ENCODE measurements at places on chromosomes 16 and 17. TPM values are rescaled to one million over a fixed set of nuclear protein-coding genes. Genes with fewer than 3 reads are reported as not detected.

DNA sequence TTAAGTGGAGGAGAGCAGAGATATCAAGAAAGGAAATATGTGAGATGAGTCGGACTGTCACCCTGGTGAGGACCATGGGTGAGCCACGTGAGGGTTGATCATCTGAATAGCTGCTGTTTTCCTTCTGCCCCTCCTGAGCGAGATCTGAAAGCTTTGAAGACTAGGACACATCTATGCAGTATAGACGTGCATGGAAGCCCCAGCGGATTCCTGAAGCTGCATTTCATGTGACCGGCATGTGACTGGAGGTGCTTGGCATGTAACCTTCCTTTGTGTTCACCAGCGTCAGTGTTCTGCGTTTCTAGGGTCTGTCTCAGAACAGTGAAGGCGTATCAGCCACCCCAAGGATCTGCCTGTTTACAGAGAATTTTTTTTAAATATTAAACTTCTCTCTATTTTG, 75.1 kb downstream of the MSI2 start:
- no peak for DNase-seq

DNA sequence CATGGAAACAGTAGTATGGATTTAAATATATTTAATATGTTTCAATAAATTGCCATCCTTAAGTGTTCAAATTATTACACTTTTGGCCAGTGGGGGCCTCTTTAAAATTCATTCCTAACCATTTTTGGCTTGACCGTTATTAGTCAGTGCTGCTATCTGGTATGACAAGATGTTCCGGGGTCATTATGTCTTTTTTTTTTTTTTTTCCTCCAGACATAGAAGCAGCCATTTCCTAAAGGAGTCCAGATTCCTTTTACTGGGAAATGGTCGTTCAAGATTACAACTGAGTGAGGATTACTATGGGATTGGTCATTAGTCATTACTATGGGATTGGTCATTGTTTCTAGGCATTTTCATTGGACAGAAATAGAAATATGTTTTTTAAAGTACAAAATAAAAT, 53.4 kb downstream of the NF1 start:
- DNase-seq = no peak

GRCh38 chr16:76956394-76956793, 234.6 kb upstream of the MON1B start:
- DNase-seq = no peak

- no peak for DNase-seq
Measured at GRCh38 chr17:67585077-67585602, 132.6 kb upstream of the NOL11 start.

The NOG gene
- polyA plus RNA-seq = 0.04 TPM

The HIGD1B gene
- 1.7 TPM for polyA plus RNA-seq

DNA sequence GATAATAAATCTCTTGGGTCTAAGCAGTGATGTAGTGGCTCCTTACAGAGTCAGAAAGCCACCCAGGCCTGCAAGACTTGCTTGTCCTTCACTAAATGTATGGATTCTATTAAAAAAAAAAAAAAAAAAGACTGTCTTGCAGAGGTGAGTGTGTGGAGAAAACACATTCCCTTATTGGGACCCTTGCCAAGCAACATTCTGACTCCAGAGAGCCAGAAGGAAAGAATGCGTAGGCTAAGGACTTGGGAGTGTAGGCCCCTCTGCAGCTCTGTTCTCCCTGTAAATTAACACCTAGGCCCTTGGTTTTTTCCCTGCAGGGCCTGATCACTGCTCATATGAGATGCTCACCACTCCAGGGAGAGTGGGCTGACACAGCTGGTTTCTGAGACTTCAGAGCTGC, 17.8 kb downstream of the SCPEP1 start:
- DNase-seq = no peak

- no peak for DNase-seq
Measured at GRCh38 chr16:9595393-9595792, 503.9 kb downstream of the HAPSTR1 start.

DNA sequence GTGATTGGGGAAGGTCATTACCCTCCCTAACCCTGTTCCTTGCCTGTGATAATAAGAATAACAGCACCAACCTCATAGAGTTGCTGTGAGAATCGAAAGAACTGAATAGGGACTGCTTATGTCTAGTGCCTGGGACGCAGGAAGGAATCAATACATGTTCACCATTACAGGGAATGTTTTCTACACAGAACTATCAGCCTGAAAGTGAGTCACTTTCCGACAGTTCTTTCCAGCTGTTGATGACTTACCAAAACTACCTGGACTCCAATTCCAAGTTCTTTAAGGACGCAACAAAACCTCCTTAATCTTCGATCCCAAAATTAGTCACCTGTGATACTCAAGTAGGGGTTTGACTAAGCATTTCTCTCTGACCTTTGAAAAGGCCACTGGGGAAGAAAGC, 29.4 kb downstream of the ZNF423 start:
- DNase-seq = no peak

The IL32 gene
- polyA plus RNA-seq = 277 TPM

DNA sequence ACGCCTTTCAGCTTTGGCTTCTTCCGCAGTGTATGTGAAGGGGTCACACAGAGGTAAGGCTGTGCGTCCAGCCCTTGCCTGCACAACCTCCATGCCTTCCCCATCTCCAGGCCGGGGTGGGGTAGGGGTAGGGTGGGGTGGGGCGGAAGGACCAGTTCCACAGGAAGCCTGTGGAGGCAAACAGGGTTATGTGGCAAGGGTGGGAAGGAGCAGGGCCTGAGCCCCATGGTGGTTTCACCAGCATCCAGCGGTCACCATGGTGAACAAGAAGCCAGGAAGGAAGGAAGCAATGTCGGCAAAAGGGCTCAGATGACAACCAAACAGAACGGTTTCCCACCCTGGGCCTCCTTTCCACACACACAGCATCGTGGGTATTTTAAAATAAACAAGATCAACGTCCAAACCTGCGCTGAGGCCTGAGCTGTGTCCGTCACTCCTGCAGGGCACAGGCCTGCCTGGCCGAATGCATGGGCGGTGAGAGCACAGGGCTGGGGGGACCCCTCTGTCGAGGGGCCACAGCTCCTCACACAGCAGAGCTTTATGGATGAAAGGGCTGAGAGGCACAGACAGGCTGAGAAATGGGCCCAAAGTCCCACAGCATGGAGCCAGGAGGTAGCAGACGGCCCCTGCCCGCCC, 80.5 kb downstream of the ZNF778 start:
- DNase-seq = no peak

GRCh38 chr17:21382560-21383495, 6.7 kb downstream of the KCNJ12 start:
- no peak for DNase-seq

- no peak for DNase-seq
Measured at GRCh38 chr16:583470-583814, 6.4 kb upstream of the RAB40C start.

- no peak for DNase-seq
Measured at GRCh38 chr16:66503030-66503429, 46.9 kb downstream of the TK2 start.

The CACNG3 gene
- polyA plus RNA-seq = not detected

GRCh38 chr17:8447799-8448198, 12.1 kb downstream of the NDEL1 start:
- DNase-seq = no peak

DNA sequence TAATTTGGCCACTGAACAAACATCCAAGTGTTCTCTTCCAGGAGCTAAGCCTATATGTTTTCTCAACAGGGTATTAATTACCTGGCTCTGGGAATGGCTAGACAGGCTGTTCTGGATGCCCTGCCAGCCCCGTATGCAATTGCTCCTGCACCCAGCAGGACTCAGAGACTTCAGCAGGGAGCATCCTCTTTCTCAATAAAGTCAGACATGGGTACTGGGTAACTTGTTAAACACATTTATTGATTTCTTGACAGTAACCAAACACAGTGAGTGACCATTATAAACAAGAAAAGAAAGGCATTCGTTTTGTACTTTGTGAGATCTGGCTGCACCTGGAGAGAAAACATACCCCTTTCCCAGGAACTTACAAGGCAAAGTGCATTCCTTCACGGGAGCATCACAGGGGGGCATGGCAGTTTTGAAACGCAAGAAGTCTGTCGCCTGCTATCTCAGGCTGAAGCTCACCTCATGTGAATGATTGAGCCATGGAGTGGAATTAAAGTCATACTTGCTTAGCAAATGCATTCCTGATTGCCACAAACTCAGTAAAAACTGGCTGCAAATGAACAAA, 369.8 kb downstream of the UTP18 start:
- DNase-seq = no peak

GRCh38 chr17:55756689-55757088, 5.8 kb downstream of the PCTP start:
- DNase-seq = no peak

- DNase-seq = peak; percentile 82
Measured at GRCh38 chr17:45293413-45294211, 23.2 kb downstream of the MAP3K14 start.

The DPEP3 gene
- 0.26 TPM for polyA plus RNA-seq

The NAGPA gene
- polyA plus RNA-seq = 11.8 TPM

GRCh38 chr16:53841884-53842283, 137.9 kb downstream of the FTO start:
- DNase-seq = no peak

The CCDC200 gene
- 0.35 TPM for polyA plus RNA-seq

DNA sequence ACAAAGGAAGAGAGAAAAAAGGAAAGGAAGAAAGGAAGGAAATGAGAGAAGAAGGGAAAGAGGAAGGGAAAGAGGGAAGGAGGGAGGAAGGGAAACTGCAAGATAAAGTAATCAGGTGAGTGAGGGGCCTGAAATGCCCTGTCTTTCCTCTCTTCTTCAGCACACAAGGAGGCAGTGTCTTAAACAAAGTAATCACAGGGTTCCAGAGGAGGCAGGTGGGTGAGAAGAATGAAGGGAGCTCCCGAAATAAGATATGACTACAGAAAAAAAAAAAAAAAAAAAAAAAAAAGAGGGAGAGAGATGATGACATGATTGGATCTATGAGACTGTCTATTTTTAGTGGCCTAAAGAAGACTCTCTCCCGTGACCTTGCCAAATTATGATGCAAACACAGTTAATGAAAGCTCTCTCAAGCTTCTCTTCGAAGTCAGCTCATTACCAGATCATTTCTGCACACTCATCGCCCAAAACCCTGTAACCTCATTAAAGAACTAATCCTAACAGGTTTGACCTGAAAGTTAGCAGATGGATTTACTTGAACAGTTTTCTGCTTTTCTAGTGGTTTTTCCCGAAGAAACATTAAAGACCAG, 53.6 kb downstream of the CDH11 start:
- no peak for DNase-seq

GRCh38 chr16:28951410-28951943, 740 bp downstream of the NFATC2IP start:
- peak; percentile 81 for DNase-seq

- DNase-seq = no peak
Measured at GRCh38 chr16:11916524-11917285, 949 bp upstream of the GSPT1 start.

GRCh38 chr17:29640981-29641642, 18.4 kb upstream of the CORO6 start:
- DNase-seq = no peak

The HSPB9 gene
- 0.16 TPM for polyA plus RNA-seq

The C1QL1 gene
- not detected for polyA plus RNA-seq

The TNFRSF13B gene
- polyA plus RNA-seq = 65.9 TPM

DNA sequence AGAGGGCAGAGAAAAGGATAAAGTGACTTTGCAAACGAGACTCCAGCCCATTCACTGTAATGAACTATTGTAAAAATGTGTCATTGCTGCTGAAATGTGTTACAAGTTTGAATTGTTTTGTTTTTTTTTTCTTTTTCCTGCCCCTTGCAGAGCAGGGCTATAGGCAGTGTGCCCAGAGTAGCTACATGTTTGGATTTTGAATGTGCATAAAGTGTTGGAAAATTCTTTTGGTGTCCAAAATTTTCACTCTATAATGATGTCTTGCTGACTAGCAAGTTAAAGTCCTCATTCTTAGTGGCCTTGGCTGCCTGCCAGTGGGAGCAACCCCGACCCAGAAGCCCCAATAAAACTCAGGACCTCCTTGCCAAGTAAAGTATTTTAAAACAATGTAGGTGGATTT, 66.5 kb downstream of the IGF2BP1 start:
- no peak for DNase-seq

- DNase-seq = peak; percentile 63
Measured at GRCh38 chr17:83133302-83134121, 54.1 kb downstream of the METRNL start.

The SPATA22 gene
- polyA plus RNA-seq = 0.24 TPM

GRCh38 chr17:66957951-66958579, 6.4 kb upstream of the CACNG4 start:
- no peak for DNase-seq

GRCh38 chr16:89168381-89169189, 3.0 kb upstream of the CDH15 start:
- peak; percentile 71 for DNase-seq

All from spleen (tissue), 13 donors.